WERI-Rb-1 (cell line): ENCODE measurements at places on chromosomes 11 and 22.

GRCh38 chr11:114478768-114479167, 39.5 kb downstream of the REXO2 start:
- no peak for DNase-seq

DNA sequence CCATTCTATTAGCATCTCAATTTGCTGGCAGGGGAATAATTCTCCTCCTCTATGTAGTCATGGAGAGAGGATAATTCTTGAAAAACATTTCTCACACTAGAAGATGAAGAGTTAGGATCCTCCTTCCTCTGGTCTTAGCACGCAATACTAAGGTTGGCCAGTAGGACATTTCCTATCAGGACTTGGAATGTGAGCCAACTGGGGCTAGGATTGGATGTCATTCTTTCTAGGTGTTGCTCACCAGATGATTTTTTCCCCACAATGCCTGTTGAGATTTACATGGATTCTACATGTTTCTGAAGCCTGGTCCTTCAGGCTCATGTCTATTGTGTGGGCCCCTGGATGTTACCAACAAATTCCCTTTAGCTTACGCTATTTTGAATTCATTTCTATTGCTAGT, 28.0 kb downstream of the SLN start:
- peak; percentile 13 for DNase-seq

DNA sequence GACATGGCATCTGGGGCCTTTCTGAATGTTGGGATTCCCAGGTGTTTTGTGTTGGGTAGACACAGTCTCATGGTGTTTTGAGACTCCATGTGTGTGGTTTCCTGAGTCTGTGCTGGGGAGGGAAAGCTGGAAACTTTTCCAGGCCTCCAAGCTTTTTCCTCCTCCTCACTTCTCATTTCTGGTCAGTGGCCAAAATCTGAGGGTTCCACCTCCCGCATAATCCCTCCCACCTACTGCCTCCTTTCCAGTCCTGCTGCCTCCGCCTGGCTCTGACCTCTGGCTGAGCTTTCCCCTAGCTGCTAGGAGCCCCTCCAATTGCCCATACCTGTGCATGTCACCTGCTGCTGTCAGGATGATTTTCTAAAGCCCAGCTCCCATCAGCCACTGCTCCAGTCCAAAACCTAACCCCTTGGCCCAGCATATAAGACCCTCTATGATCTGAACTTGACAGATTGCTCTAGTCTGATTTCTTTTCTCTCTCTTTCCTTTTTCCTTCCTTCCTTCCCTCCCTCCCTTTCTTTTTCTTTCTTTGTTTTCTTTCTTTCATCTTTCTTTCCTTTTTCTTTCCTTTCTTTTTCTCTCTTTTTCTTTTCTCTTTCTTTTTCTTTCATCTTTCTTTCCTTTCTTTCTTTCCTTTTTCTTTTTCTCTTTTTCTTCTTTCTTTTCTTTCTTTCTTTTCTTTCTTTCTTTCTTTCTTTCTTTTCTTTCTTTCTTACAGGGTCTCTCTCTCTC, 51.4 kb upstream of the NECTIN1 start:
- DNase-seq, result no peak

- DNase-seq, result no peak
Observed at GRCh38 chr11:70778883-70779282, 380.6 kb downstream of the CTTN start.

DNA sequence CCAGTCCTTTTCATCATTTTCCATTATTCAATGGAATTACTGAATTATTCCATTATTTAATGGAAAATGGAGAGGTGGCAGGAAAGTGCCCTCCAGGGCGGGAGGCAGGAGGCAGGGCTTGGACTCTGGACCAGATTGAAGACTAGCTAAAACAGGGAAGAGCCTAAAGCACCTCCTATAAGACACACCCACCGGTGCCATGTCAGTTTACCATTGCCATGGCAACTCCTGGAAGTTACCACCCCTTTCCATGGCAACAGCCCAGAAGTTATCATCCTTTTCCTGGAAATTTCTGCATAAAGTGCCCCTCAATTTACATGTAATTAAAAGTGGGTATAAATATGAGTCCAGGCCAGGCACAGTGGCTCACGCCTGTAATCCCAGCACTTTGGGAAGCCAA, 443.7 kb downstream of the TBC1D22A start:
- no peak for DNase-seq

- DNase-seq, result no peak
Observed at GRCh38 chr11:60433401-60433800, 4.0 kb downstream of the MS4A5 start.

- DNase-seq, result no peak
Observed at GRCh38 chr11:106524436-106524835, 447.0 kb downstream of the AASDHPPT start.

- no peak for DNase-seq
Observed at GRCh38 chr11:27875831-27876775, 175.8 kb upstream of the BDNF start.

- no peak for DNase-seq
Observed at GRCh38 chr11:3674189-3674588, 3.0 kb upstream of the CHRNA10 start.

DNA sequence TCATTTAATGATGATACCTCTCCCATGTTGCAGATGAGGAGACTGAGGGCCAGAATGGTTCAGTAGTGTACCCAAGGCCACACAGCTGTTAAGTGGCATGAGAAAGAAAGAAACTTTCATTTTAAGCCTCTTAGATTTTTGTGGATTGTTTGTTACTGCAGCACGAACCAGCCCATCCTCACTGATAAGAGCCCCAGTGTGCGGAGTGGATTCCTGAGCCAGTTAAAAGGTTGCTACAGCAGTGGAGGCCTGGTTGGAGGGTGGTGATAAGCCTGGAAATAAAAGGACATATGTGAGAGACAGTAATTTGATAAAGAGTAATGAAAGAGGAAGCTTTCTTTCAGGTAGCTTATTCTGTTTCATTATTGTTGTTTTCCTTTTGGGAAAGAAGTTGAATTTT, 89.0 kb downstream of the ATXN10 start:
- DNase-seq, result no peak

- DNase-seq, result no peak
Observed at GRCh38 chr22:38733724-38734381, 21.9 kb downstream of the SUN2 start.

GRCh38 chr11:27977031-27977430, 130.9 kb downstream of the KIF18A start:
- DNase-seq, result no peak

GRCh38 chr11:2581151-2581930, 118.5 kb downstream of the KCNQ1OT1 start:
- peak; percentile 6 for DNase-seq

DNA sequence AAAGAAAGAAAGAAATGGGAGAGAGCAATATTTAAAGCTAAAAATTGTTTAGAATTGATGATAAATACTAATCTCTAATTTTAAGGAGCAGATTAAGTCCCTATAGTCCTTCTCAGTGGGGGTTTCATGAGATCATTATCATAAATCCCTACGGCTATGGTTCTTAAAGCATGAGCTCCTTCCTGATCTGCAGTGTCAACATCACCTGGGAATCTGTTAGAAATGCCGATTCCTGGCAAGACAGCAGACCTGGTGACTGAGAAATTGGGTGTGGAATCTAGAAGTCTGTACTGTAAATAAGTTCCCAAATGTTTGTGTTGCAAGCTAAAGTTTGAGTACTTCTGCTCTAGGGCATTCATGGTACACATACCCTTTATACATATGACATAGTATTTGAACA, 12.6 kb downstream of the HIKESHI start:
- DNase-seq, result no peak

GRCh38 chr11:61750631-61751273, 1.7 kb upstream of the MYRF start:
- DNase-seq, result no peak

- no peak for DNase-seq
Observed at GRCh38 chr22:42901790-42902508, 44.9 kb upstream of the ARFGAP3 start.

DNA sequence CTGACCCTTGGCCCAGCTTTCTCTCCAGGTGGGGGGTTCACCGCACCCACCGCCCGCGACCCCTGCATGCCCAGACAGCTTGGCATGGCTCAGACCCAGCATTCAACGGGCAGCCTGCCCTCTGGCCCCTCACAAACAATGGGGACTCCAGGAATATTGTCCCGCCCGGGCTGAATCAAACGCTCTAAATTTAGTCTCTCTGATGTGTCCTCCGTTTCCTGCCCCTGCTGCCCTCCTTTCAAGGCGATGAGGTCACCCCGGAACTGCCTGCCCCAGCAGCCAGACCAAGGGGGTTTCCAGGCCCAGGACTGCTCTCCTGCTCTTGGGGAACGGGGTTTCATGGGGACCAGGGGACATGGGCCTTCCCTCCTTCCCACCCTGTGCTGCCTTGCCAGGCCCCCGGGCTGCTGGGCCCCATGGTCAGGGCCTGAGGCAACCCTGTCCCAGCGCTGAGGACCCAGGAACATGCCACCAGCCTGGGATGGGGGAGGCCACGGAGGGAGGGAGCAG, 10.1 kb upstream of the PDGFB start:
- DNase-seq, result no peak

- no peak for DNase-seq
Observed at GRCh38 chr11:60763692-60764369, 7.2 kb downstream of the MS4A15 start.
